ENCODE measurements at places on chromosomes 5 and 9.

DNA sequence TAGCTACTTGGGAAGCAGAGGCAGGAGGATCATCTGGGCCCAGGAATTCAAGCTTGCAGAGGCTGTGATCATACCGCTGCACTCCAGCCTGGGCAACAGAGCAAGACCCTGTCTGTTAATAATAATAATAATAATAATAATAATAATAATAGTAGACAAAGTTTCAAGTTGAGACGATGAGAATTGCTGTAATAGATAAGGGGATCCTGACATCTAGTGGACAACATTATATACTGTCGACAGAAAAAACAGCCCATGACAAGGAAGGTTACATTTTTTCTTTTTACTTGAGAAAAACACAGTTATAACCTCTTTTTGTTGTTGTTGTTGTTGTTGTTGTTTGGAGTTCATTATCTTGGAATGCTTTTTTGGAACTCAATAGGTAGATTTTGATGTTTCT, 35.3 kb downstream of the NDFIP1 start:
- DNase-seq: no peak

DNA sequence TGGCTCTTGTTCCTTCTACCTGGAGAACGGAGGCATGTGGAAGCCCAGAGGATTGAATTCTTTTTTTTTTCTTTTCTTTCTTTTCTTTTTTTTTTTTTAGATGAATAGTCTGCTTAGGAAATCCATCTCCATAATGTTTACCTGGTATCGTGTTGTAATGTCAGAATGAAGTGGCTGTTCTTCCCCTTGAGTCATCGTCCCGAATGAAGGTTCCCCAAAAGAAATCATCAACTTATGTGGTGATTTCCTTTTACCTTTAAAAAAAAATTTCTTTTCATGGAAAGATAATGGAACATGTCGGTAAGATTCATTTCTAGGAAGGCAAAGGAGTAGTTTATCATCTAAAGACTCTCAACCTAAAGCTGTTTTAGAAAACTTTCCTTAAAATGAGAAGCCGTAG, 59.7 kb downstream of the DOCK8 start:
- DNase-seq: no peak

DNA sequence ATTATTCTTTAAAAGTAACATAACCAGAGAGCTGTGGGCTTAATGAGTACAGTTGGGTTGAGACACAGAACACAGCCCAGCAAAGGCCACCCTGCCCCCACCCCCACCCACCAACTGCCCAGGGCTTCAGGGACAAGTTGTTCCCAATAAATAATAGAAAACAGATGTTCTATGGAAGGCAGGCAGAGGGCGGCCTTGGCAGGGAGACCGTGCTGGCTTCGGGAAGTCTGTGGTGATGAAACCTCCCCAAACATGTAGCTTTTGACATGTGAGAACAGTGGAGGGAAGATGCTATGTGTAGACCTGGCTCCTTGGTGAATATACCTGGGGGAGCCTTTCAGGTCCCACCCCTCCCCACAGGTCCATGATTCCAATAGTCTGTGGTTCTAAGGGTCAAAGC, 10.0 kb downstream of the TRAF1 start:
- DNase-seq: peak; percentile 40

- DNase-seq: no peak
These were observed 37.8 kb upstream of the FUBP3 start for GRCh38 chr9:130541533-130541932.

- DNase-seq: no peak
These were observed 935.8 kb upstream of the EDIL3 start for GRCh38 chr5:85320495-85320894.

GRCh38 chr9:99735041-99735440, 86.6 kb upstream of the NR4A3 start:
- no peak for DNase-seq

DNA sequence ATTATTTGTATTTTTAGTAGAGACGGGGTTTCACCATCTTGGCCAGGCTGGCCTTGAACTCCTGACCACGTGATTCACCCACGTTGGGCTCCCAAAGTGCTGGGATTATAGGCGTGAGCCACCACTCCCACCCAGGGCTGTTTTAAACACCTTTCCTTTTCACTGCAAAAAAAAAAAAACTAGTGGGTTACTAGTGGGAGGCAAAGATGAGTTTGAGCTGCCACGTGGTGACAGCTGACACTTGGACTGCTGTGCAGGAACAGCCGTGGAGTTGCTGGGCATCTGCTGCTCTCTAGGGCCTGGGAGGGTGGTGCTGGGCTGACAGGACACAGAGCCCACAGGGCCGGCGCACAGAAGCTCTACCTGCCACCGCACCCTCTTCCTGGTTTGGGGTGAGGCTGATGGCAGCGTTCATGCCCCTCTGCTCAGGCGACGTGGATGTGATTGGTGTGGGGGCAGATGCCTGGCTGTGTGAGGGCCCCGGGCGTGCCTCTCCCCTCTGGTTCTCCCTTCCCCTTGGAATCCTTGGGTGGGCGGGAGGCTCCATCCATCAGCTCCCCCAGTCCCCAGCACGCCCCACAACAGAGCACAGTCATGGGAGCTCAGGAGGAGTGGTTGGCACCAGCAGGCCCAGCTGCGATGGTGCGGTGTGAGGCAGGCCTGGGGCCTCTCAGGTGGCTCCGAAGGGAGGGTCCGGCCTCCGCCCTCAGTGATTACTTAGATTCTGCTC, 16.9 kb downstream of the RABL6 start:
- peak; percentile 60 for DNase-seq

Data from nucleus accumbens (tissue), 56 donors.